ENCODE measurements at places on chromosomes 5 and 9. TPM values are rescaled to one million over a fixed set of nuclear protein-coding genes. Genes with fewer than 3 reads are reported as not detected.

DNA sequence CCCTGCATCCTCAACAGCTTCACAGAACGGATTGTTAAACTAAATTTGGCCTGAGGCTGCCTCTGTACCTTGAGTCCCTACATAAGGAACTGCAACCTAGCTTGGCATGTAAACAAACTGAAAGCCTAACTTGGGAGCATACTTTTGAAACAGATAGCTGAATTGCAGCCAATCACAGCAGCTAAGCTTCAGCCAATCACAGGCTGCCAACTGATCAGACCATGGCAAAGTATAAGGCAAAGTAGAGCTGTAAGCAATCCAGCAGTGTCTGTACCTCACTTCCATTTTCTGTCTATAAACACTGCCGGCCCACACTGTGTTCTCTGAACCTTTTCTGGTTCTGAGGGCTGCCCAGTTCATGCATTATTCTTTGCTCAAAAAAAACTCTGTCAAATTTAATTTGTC is 8.9 kb upstream of the ZNF483 start:
- DNase-seq = peak; percentile 25
- no peak overlapping the region for H3K27ac ChIP-seq
- H3K36me3 ChIP-seq = no peaks in the 10 kb centered on the region
- no peaks in the 10 kb centered on the region for H3K4me1 ChIP-seq

The NUTM2G gene
- total RNA-seq = not detected

The PCDHB6 gene
- total RNA-seq = 0.22 TPM

DNA sequence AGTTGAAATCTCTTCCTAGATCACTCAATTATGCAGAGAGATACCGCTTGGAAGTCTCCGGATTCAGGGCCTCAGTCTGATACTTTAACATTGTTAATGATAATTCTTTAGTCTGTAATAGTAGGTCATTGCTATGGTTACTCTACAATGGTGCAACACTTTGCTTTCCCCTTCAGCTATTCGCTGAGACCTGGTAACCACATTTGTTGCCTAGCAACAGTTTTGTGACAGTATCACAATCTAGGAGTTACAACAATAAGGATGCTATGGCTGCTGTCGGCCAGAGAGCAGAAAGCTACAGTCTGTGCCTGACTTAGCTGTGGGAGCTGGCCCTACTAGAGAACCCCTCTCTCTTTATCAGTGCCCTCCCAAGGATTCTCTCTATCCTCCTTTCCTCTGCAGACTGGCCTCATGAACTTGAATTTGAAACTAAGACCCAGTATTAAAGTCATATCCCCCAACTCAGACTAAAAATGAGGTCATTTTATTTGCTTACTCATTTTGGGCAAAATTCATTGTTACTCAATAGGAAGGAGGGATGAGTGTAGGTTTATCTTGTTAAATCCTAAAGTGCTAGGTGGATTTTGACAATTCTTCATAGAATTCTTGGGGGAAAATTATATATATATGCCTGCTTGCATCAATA is 39.3 kb downstream of the NR2F1 start:
- peak overlapping the region; percentile 89 for H3K4me3 ChIP-seq
- peaks cover 6% of the 10 kb centered on the region for H3K4me1 ChIP-seq
- DNase-seq = no peak

DNA sequence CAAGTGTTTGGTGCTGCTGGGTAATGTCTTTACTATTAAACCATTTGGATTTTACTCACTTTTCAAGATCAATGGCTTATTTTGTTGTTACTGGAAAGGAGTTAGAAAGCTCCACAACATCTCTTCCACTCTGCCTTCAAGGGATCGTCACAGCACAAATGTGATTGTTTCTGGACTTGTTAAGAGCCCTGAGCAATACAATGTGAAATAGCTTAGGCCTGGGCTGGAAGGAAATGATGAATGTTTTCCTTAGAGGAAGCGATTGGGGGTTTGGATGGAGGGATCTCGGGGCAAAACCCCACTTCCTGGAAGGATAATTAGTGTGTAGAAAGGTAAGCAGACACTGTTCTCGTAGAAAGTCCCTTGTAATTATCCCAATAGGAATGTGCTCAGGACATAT is 59.3 kb upstream of the MYO10 start:
- H3K36me3 ChIP-seq = no peaks in the 10 kb centered on the region
- no peak overlapping the region for H3K27ac ChIP-seq
- H3K27me3 ChIP-seq = no peaks in the 10 kb centered on the region

- DNase-seq = no peak
- no peaks in the 10 kb centered on the region for H3K27me3 ChIP-seq
- H3K4me1 ChIP-seq = no peaks in the 10 kb centered on the region
- H3K27ac ChIP-seq = no peak overlapping the region
Measured at GRCh38 chr5:179596421-179596820, 27.1 kb downstream of the HNRNPH1 start.

DNA sequence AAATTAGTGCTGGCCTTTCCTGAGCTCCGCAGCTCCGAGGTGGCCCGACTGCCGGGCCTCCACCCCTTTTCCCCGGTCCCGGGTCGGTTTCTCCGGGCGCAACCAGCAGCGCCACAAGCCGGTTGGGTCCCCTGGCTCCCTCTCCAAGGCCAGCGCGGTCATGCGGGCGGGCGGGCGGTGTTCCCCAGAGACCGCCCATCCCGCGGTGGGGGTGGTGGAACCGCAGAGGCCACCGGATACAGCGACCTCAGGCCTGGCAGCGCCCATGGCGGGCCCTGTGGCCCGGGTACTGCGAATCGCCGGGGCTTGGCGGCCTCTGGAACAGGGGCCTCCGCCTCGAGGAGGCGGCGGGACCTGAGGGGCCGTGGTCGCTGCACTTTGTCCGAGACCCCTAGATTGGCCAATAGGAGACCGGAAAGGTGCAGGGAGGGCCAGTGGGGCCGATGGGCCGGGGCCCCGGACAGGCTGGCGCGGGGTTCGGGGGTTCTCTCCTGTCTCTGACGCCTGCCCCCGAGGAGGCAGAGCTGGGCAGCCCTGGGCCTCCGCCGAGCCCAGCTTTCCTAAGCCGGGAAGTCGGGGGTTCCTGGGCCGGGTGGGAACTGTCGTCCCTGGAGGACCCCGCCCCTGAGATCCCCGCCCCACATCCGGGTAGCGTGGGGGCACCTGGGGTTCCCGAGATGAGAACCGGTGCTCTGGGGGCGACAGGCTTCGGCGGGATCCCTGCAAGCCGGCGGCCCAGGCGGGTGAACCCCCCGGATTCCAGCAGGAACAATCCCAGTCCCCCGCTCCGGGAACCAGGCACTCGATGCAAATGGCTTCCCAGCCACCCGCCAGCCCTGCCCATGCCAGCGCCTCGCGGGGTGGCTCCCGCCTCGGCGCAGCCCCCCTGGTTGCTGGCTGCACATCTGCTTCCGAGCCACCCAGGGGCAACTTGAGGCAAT is 293.9 kb downstream of the ZSWIM6 start:
- no peaks in the 10 kb centered on the region for H3K27me3 ChIP-seq
- H3K27ac ChIP-seq = no peak overlapping the region
- no peak overlapping the region for H3K4me3 ChIP-seq

GRCh38 chr5:143213851-143214363 is 189.6 kb downstream of the NR3C1 start:
- peaks cover 23% of the 10 kb centered on the region for H3K4me1 ChIP-seq
- DNase-seq = no peak
- no peak overlapping the region for H3K27ac ChIP-seq
- H3K36me3 ChIP-seq = peaks cover 7% of the 10 kb centered on the region
- H3K27me3 ChIP-seq = no peaks in the 10 kb centered on the region

DNA sequence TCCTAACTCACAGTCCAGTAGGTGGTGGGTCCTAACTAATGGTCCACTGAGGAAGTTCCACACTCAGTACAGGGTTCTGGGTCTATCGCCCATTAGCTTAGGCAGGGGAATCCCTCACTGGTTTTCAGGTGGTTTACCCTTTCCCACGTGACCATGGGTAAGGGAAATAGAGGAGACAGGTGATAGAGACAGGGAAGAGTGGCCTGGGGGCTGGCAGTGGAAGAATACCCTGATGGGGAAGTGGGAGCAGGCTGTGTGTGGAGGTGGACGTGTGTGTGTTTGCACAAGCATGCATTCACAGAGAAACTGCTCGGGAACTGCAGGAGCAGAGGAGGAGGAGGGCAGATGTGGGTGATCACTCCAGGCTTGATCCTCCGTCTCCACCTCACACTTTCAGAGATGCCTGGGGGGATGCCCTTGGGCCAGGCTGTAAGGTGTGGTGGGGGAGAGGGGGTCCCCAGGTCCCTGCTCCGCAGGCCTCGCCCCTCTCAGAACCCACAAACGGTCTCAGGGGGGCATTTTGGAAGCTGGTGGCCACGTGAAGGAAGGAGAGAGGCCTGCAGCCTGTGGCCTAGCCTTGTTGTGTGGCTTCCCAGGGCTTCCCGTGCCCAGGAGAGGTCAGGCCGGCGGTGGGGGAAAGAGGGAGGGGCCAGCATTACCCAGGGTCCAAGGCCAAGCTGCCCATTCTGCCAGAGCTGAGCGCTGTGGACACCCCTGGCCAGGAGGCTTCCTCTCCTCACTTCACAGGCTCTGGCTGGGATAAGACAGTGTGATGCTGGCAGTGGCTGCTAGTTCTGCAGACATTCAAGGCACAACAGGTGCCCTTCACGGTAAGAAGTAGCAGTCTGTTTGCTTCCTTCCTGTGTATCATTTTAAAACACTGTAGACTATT is 80.0 kb downstream of the OTULIN start:
- H3K36me3 ChIP-seq = peaks cover 37% of the 10 kb centered on the region
- no peak overlapping the region for H3K4me3 ChIP-seq
- H3K4me1 ChIP-seq = peaks cover 19% of the 10 kb centered on the region

The ZNF354C gene
- 3.9 TPM for total RNA-seq

- peaks cover 11% of the 10 kb centered on the region for H3K4me1 ChIP-seq
- peak; percentile 43 for DNase-seq
- H3K27ac ChIP-seq = peak overlapping the region; percentile 65
Measured at GRCh38 chr5:173035904-173036707, 20.0 kb upstream of the CREBRF start.

- DNase-seq = no peak
- peaks cover 19% of the 10 kb centered on the region for H3K4me1 ChIP-seq
Measured at GRCh38 chr5:125276096-125276495, 529.7 kb upstream of the ZNF608 start.

The GABRA6 gene
- not detected for total RNA-seq

DNA sequence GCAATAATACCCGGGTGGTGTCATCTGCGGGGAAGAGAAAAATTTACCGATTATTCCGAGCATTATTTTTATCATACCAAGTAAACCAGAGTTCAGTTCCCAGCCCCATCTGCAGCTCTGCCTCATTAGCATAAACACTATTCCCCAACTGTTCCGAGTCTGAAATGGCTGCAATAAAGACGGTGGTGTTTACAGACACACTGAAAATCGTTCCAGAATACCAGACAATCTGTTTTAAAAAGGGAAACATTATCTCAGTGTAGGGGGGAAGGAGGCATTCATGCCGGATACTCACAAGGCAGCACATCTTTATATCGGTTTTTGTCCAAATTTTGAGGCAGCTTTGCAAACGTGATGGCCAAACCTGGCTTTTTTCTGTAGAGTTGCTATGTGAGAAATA is 70.3 kb upstream of the EPB41L4B start:
- peaks cover 46% of the 10 kb centered on the region for H3K36me3 ChIP-seq
- H3K27ac ChIP-seq = no peak overlapping the region
- DNase-seq = no peak
- H3K27me3 ChIP-seq = no peaks in the 10 kb centered on the region
- H3K4me1 ChIP-seq = no peaks in the 10 kb centered on the region

GRCh38 chr5:177067503-177067902 is 19.2 kb upstream of the FGFR4 start:
- H3K4me1 ChIP-seq = peaks cover 6% of the 10 kb centered on the region
- H3K27me3 ChIP-seq = no peaks in the 10 kb centered on the region
- peaks cover 58% of the 10 kb centered on the region for H3K36me3 ChIP-seq
- H3K4me3 ChIP-seq = no peak overlapping the region
- H3K27ac ChIP-seq = no peak overlapping the region
- DNase-seq = no peak

GRCh38 chr9:120348951-120349429 is 231.0 kb downstream of the CDK5RAP2 start:
- no peak overlapping the region for H3K27ac ChIP-seq
- H3K27me3 ChIP-seq = no peaks in the 10 kb centered on the region
- peak; percentile 64 for DNase-seq
- H3K4me3 ChIP-seq = no peak overlapping the region
- H3K4me1 ChIP-seq = peaks cover 5% of the 10 kb centered on the region
- no peaks in the 10 kb centered on the region for H3K36me3 ChIP-seq

DNA sequence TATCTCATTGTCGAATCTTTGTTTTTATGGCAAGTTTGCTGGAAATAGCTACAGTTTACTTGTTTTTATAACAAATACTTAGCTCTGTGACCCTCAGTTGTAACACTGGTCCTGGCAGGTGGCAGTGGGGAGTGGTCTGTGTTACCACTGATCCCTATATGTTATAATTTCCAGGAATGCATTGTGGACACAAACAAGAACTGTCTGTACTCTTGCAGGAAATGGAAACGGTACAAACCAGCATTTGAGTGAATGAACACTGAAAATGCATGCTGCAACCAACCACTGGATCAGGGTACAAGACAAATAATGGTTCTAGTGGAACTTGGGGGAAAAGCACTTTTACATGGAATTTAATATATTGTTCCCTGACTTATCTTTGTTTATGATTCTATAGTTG is 66.5 kb upstream of the PJA2 start:
- H3K4me1 ChIP-seq = no peaks in the 10 kb centered on the region
- no peak for DNase-seq
- H3K36me3 ChIP-seq = no peaks in the 10 kb centered on the region
- no peak overlapping the region for H3K27ac ChIP-seq
- H3K27me3 ChIP-seq = no peaks in the 10 kb centered on the region
- no peak overlapping the region for H3K4me3 ChIP-seq

- no peak for DNase-seq
- H3K4me3 ChIP-seq = peak overlapping the region; percentile 79
- no peaks in the 10 kb centered on the region for H3K27me3 ChIP-seq
- peak overlapping the region; percentile 97 for H3K27ac ChIP-seq
Measured at GRCh38 chr5:138541511-138542179, 1.4 kb downstream of the ETF1 start.
